ENCODE measurements at places on chromosomes 4 and X.

DNA sequence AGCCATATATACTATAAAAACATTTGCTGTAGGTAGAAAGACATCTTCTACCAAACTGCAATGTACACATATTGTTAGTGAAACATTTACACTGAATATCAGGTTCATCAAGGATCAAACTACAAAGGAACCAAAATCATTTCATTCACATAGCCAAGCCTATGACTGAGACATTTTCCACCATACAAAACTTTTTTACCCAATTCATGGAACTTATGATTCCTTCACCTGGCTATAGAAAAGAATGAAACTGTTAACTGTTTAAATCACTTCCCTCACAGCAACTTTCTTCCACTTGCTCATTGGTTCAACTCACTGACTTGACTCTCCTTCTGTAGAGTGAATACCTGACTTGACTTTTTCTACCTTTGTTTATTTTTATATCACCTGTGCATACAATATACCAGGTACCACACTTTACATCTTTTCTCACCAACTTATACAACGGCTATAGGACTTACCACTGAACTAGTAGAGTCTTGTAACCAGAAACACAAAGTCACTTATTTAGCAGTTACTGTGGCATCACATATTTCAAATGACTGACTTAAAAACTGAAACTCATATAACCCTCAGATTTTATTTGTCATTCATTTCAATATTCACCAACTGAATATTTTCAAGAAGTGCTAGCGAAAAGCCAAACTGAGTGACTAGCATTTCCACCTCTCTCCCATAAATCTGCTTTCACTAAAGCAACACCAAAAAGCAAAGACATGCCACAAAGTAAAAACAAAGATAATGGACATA, 30.9 kb downstream of the CAMK2D start:
- no peak overlapping the region for H3K4me3 ChIP-seq
- DNase-seq = no peak
- no peaks in the 10 kb centered on the region for H3K27me3 ChIP-seq
- H3K27ac ChIP-seq = no peak overlapping the region
- H3K36me3 ChIP-seq = no peaks in the 10 kb centered on the region
- H3K4me1 ChIP-seq = no peaks in the 10 kb centered on the region

DNA sequence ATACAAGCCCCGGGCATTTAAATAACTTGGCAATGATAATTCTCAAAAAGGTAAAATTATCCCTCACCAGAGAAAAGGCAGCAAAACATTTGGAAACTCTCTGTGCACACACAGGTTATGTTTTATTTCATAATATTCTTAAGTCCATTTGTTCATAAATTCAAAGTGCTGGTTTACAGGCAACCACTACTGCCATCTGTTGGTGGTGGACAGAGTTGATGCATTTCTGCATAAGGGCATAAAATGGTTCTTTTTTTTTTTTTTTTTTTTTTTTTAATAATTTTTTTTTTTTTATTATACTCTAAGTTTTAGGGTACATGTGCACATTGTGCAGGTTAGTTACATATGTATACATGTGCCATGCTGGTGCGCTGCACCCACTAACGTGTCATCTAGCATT, 31.5 kb upstream of the IL21 start:
- no peak overlapping the region for H3K27ac ChIP-seq
- H3K4me1 ChIP-seq = no peaks in the 10 kb centered on the region
- no peaks in the 10 kb centered on the region for H3K36me3 ChIP-seq
- H3K27me3 ChIP-seq = no peaks in the 10 kb centered on the region

DNA sequence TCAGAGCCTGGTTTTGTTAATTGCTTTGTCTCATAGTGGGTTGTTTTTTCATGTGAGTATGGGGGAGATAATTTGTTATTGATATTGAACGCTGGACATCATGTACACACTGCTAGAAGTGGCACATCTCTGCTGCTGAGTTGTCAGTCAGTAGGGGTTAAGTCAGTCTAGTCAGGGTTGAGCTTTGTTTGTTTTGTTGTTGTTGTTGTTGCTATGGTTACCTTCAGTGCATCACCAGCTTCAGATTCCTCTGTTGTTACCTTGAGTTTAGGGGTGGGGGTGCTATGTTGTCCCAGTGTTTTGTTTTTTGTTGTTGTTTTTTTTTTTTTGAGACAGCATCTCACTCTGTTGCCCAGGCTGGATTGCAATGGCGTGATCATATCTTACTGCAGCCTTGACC, 9.9 kb downstream of the YIPF6 start:
- no peak for DNase-seq
- H3K4me1 ChIP-seq = no peaks in the 10 kb centered on the region
- no peaks in the 10 kb centered on the region for H3K27me3 ChIP-seq
- no peak overlapping the region for H3K27ac ChIP-seq

DNA sequence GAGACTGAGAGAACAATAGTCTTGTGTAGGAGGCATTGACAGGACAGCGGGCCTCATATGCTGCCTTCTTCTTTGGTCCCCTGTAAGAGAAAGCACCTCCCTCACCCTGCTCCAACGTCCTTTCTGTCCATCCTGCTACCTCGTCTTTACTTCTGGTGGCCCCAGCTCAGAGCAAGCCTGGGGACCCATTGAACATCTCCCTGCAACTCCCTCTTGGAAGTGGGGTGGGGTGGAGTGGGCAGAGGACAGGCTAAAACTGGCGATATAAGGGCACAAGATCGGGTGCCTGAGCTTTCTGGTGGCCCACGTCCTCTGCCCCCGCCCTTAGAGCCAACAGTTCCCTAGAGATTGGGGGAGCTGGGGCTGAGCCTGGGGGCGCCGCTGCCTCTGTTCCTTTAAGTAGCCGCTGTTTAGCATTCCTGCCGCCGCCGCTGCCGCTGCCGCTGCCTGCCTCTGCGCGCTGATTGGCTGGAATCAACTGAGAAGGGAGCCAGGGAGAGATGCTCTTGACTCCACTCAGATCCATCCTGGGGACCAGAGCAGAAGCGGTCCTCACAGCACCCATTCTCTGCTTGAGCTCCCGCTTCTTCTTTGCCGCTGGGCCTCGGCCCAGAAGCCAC, at the start of gene DLG3:
Gene DLG3, plus strand, starts transcription at position 510 of the 620 bp plus-strand sequence. CDS start 367 bp downstream, outside the sequence.
- peaks cover 18% of the 10 kb centered on the region for H3K27me3 ChIP-seq
- no peaks in the 10 kb centered on the region for H3K36me3 ChIP-seq
- H3K4me1 ChIP-seq = no peaks in the 10 kb centered on the region
- no peak within 1 kb of the TSS for H3K27ac ChIP-seq
- peak; percentile 37 for DNase-seq
- H3K4me3 ChIP-seq = no peak within 1 kb of the TSS
